ENCODE measurements at places on chromosomes 1 and 21.

DNA sequence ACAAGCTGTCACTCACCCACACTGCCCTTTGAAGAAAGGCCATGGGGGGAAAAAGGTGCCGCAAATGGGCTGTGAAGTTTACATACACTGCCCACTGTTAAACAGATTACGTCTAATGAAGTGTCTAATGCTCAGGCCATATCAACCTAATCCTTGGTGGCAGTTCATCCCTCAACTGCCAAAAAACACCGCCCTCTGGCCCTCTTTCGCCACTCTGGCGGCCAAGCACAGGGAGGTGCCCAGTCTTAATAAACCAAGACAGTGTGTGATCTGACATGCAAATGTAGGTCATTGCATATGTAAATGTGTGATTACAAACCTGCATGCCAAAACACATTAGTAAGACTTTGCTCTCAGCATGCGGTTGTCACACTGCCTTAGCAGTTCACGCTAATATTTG lies 89.5 kb downstream of the NEK7 start:
- no peak for DNase-seq

GRCh38 chr1:67675800-67676199 lies 9.2 kb upstream of the GADD45A start:
- DNase-seq = no peak

DNA sequence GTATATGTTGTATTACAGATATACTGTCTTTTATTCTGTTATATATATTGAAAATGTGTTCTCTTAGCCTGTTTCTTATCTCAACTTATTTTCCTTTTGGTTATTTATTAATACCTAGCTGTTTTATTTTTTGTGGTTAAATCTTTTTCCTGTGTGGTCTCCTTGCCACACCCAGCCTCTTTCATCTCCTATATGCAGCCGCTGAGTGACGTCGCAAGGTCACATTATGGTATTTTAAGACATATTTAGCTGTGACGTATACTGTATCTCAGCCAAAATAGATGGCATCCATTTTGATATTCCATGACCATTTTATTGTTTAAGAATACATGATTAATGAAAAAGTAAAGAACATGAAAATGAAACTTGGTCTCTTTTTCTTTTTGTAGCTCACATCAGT lies 29.1 kb downstream of the CENPF start:
- DNase-seq = no peak

DNA sequence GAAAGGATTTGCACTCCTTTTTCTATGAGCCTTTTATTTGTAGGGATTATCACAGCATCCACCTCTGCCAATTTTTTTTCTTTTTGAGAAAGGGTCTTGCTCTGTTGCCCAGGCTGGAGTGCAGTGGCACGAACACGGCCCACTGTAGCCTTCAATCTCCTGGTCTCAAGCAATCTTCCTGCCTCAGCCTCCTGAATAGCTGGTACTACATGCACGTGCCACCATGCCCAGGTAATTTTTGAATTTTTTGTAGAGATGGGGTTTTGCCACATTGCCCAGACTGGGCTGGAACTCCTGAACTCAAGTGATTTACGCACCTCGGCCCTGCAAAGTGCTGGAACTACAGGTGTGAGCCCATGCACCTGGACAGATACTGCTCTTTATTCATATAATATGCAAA lies 2.1 kb downstream of the SAMSN1 start:
- no peak for DNase-seq

GRCh38 chr1:78650114-78650660 lies 556 bp downstream of the IFI44 start:
- no peak for DNase-seq

- no peak for DNase-seq
Measured at GRCh38 chr1:158016651-158017335, 23.3 kb downstream of the KIRREL1 start.

GRCh38 chr1:161884475-161884874 lies 118.4 kb downstream of the ATF6 start:
- DNase-seq = no peak

GRCh38 chr1:221963742-221964141 lies 221.9 kb upstream of the DUSP10 start:
- no peak for DNase-seq

- no peak for DNase-seq
Measured at GRCh38 chr1:109816175-109816811, 52.6 kb upstream of the EPS8L3 start.

- no peak for DNase-seq
Measured at GRCh38 chr1:24644100-24644384, 940 bp downstream of the SRRM1 start.

DNA sequence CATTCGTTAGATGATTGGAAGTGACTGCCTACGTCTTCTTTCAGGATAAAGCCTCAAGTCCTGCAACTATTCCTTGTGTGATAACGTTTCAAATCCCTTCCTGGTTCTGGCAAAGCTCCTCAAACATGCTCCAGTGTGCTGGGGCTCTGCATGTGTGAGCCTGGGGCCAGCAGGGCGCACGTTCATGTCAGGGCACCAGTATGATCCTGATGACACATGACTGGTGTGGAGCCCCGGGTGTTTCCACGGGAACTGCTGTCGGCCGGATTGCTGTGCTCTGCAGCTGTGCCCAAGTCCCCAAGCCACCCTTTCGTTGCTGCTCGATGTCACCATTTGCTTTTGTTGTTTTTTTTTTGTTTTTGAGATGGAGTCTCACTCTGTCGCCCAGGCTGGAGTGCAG lies 21.3 kb downstream of the KRTAP10-1 start:
- no peak for DNase-seq

DNA sequence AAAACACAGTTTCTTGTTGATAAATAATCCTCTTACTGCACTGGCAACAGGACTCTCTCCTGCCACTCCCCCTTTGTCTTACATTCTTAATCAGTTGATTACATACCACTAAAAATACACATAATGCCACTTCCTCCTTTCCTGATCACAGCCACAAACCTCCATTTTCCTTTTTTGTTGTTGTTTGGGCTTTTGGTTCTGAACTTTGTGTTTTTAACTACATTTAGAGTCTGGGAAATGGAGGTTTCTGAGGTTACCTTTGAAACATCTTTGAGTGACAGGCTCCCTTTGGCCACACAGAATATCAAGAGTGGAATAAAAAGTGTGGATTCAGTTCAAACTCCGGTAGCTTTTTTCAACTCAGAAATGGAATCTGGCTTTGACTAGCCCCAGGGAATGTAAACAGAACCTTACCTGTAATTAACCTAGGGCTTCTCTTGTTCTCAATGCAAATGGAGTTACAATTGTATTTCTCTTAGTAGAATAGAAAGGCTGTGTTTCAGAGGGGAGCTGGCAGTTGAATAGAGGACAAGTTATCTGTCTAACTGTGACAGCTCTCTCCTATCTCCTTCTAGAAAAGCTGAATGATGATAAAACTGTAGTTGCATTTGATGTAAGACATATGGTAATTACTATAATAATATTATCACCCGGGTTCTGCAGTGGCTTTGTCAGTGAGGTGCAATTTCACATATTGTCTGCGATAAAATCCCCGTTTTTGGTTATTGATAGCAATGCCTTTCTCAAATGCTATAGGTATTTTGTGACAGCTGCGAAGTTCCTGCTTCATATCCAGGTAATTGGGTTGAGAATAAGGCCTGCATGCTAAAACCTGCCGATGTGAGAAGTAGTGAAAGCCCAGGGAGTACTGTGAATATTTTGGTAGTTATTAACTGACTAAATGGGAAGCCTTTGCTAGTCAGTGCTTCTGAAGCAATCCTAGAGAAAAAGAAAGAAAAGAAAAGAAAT lies 66.9 kb downstream of the ST6GALNAC5 start:
- no peak for DNase-seq

DNA sequence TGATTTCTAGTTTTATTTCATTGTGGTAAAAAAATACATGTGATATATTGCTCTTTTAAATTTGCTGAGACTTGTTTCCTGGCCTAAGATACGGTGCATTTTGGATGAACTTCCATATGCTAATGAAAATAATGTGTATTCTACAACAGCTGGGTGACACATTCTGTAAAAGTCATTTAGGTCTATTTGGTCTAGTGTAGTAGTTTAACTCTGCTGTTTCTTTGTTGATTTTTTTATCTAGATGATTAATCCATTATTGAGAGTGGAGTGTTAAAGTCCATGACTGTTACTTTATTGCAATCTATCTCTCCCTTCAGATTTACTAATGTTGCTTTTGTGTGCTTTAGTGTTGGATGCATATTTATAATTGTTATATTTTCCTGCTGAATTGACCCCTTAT lies 161.4 kb downstream of the VAV3 start:
- no peak for DNase-seq

DNA sequence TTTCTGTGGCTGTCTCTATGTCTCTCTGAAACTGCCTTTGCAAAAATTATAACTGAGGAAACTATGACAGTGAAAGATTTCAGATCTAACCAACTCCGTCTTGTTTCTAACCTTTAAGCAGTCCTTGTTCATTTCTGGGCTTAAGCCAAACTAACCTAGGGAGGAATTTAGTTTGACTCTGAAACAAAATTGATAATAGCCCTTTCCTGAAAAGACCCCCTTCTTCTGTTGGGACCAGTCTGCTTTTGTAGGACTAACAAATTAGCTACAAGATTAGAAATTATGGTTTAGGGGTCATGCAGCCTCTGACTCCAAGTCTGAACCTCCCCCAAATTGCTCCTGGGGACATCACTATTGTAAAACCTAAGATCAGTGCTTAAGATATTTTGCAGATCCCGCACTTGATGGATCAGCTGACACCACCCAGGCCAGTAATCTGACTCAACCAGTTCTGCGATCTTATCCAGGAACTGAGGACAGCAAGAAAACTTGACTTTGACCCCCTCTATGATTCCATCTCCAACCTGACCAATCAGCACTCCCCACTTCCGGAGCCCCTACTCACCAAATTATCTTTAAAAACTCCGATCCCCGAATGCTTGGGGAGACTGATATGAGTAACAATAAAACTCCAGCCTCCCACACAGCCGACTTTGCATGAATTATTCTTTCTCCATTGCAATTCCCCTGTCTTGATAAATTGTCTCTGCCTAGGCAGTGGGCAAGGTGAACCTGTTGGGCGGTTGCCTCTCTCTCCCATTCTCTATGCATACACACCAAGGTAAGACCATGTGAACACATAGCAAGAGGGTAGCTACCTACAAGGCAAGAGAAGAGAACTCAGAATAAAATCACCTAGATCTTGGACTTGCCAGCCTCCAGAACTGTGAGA lies 11.1 kb upstream of the TRIM63 start:
- DNase-seq = no peak

DNA sequence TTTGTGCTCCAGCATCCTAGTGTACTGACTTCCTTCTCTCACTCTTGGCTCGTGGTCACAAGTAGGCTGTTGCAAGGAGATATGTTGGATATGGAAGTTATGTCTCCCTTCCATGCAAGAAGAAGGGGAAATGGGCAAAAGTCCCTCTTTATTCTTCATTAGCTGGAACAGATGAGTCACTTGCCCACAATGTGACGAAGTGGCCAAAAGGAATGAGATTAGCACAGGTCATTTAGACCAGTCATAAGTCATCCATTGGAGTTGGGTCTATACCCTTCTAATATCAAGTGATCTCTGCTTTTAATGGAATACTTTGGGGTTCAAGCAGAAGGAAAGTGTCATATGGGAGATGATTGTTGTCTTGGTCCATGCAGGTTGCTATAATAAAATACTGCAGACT lies 91.2 kb upstream of the NGF start:
- DNase-seq = no peak

DNA sequence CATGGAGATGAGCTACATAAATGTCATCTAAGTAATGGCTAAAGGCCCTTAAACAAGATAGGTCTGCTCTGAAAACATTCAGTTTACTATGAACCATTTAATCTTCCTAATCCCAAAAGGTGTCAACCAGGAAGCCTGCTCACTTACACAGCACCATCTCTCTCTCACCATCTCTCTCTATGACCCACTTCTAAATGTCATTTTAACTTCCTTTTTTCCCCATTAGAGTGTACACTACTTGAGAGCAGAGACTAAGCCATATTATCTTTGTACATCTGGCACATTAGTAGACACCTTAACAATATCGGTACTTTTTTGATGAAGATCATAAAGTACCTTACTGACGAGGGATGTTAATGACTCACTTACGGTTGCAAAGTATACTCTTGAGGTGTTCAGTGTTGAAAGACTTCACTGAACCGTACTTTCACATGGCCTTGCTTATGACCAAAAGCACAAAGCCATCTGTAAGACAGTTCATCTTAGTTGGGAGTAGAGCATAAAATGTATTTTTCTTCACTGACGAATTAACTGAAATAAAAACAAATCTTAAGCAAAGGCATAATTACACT lies 25.4 kb downstream of the FBXO42 start:
- DNase-seq = no peak

- no peak for DNase-seq
Measured at GRCh38 chr1:59477867-59478266, 181.0 kb downstream of the FGGY start.

DNA sequence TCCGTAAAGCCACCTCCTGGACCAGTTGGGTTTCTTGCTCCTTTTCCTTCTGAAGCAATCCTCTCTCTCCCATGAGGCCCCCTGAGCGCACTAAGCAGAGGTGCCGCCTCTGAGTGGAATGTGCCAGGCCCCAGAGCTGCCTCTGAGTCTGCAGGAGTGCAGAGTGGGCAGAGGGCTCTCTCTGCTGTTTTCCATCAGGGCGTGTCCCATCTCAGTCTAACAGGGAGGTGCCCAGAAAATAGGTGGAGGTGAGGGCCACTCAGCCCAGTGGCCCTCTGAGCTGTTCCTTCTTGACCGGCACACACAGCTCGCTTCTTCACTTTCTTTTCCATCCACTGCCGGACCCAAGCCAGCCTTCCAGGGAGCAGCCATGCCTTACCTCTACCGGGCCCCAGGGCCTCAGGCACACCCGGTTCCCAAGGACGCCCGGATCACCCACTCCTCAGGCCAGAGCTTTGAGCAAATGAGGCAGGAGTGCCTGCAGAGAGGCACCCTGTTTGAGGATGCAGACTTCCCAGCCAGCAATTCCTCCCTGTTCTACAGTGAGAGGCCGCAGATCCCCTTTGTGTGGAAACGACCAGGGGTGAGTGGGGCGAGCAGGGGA lies at the start of gene CAPN9:
TSS of gene CAPN9 (plus strand) at position 262 of the 604 bp plus-strand sequence. CDS start at position 371, 109 bp downstream.
- no peak for DNase-seq

DNA sequence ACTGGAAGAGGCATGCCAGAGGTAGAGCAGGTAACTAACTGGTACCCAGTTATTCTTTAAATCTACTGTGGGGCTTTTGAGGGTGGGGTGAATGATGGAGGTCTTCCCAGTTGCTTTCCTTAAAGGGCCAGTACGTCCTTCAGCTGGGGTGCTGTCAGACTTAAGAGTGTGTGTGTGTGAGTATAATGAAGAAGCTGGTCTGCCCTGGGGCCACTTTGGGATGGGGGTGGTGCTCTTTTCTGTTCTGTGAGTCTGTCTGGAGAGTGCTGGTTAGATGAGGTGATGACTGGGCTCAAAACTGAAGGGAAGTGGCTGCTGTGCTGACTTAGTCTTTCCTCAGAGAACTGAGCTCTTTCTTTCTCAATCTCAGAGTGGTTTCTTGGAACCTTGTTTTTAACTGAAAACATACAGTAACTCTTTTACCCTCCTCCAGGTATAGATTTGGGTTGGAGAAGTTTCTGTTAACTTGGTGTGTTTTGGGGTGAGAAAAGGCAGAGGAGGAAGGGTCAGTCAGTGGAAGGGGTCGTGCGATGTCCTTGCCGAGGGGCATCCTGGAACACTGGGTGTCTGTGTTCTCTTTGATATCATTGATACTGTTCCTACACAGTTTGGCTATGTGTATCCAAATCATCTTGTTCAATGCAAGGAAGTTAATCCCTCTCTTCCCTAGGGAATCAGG lies 746 bp downstream of the MACF1 start:
- DNase-seq = peak; percentile 63

GRCh38 chr1:88399690-88400089 lies 284.4 kb upstream of the PKN2 start:
- DNase-seq = no peak
